ENCODE measurements at places on chromosomes 16 and 17.

- DNase-seq, result no peak
Observed at GRCh38 chr16:2366660-2367309, 26.3 kb upstream of the ABCA3 start.

- no peak for DNase-seq
Observed at GRCh38 chr16:1709356-1709755, 3.4 kb downstream of the MAPK8IP3 start.

- peak; percentile 43 for DNase-seq
Observed at GRCh38 chr17:1177016-1177700, 2.6 kb downstream of the ABR start.

- DNase-seq, result no peak
Observed at GRCh38 chr17:78506454-78507309, 70.5 kb downstream of the DNAH17 start.

DNA sequence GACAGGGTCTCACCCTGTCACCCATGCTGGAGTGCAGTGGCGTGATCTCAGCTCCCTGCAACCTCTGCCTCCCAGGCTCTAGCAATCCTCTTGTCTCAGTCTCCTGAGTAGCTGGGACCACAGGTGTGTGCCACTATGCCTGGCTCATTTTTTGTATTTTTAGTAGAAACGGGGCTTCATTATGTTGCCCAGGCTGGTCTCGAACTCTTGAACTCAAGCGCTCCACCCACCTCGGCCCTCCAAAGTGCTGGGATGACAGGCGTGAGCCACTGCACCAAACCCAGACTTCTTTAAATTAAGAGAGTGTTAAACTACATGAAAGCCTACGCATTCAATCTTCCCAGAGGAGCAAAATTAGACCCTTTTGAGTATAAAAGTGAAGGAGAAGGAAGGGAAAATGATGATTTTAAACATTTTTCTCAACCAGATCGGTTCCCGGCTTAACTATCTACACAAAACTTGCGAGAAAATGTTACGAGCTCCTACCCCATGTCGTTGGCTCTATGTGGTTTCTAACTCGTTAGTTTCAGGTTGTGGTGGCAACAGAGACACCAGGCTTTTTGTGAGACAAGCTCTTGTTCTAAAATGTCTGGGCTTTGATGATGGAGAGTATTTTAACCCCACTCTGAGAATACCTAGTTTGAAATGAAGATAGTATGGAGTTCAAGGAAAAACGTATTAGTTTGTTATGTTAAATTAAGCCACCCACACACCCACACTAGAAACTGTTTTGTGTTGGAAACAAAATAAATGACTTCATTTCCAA, 26.3 kb downstream of the STAT5B start:
- DNase-seq, result no peak

DNA sequence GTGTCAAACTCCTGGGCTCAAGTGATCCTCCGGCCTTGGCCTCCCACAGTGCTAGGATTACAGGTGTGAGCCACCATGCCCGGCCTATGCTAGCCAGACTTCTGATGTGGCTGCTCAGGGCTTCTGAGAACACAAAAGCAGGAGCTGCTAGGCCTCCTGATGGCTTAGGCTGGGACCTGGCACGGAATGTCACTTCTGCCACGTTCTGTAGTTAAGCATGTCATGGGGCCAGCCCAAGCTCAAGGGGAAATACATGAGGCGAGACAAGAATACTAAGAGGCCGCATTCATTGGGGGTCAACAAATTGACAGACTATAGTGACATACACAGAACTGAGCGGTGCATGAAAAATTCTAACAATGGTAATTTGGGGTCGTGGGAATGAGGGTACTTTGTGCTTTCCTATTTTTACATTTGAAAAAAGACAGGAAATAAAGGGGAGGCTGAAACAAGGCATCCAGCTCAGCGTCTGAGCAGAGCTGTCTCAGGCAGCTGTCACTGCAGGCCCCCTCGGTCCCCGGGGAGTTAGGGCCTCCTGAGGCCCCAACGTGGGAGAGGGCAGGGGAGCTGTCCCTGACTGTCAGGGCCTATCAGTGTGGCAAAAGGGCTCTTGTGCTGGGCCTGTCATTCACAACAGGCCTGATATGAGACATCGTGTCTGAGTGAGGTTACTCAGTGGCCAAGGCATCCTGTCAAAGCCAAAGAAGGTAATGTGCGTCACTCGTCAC, 26.4 kb downstream of the CFAP20 start:
- peak; percentile 50 for DNase-seq

DNA sequence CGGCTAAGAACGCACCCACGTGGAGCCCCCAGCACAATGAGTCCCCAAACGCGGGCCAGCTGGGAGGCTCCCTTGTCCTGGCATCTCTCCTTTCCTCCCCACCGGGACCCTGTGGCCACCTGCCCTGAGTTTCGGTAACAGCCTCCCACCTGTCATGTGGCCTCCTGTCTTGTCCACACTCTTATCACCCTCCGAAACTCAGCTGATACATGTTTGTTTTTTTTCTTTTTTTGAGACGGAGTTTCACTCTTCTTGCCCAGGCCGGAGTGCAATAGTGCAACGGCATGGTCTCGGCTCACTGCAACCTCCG, 105.7 kb upstream of the CREBBP start:
- no peak for DNase-seq

DNA sequence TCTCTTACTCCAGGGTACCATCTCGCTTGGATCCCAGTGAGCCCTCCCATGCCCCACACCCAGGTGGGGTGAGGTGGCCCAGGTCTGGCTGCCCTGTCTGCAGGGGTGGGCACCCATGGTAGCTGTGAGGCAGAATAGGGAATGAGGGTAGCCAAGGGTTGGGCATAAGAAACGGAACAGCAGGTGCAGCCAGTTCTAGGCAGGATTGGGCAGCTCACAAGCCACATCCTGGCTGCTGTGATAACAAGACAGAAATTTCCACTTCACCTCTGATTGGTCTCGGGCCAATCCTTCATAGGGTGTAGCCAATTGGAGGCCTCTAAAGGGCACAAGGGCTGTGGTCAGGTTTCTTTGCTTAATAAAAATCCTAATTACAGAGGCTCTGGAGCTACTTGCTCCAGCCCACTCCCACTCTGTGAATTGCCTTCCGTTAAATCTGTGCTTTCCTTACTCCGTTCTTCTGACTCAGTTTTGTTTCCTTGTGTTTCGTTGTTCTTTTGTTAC, 1.5 kb upstream of the ARHGDIG start:
- no peak for DNase-seq

GRCh38 chr16:67989322-67990017, 9.2 kb upstream of the DPEP3 start:
- DNase-seq, result no peak

DNA sequence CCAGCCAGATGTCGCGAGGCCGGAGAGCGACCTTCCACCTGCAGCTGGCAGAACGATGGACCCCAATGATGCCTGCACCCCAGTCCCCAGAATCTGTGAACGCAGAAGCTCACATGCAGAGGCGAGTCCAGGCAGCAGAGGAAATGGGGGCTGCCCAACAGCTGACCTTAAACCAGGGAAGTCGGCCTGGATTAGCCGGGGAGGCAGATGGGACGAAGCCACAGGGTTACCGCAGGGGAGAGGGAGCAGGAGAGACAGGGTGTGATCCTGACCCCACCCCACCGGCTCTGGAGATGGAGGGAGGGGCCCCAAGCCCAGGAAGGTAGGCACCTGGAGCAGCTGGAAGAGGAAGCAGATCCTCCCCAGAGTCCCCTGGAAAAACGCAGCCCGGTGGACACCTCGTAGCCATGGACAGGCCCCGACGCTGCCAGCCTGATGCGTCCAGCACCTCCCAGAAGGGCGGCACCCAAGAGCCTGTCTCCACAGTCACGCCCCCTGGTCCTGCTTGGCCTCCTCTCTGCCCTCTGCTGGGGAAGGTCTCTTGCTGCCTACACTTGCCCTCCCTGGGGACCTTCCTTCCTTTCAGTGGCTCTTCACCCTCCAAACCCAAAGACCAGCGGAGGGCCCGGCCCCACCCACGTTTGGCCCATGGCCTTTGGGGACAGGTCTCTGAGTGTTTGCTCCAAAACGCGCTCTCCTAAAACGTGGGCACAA, 37.3 kb downstream of the PIEZO1 start:
- DNase-seq, result no peak

DNA sequence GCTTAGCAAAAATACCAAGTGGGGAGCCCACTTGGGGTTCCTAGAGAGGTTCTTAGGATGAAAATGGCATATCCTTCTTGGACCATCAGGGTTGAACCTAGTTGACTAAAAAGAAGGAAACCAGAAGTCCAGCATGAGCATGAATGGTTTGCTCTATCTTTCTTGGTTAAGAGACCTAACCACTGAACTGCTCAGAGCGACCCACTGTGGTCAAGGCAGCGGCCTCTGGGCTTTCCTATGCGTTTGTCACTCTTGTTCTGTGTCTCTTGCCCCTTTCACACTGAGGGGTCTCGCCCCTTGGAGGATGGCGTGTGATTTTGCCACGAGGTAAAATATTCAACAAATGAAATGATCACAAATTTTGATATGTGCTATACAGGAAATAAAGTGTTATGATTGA, 526 bp upstream of the BORCS6 start:
- DNase-seq, result no peak

GRCh38 chr17:56661906-56662305, 68.4 kb downstream of the NOG start:
- DNase-seq, result no peak

DNA sequence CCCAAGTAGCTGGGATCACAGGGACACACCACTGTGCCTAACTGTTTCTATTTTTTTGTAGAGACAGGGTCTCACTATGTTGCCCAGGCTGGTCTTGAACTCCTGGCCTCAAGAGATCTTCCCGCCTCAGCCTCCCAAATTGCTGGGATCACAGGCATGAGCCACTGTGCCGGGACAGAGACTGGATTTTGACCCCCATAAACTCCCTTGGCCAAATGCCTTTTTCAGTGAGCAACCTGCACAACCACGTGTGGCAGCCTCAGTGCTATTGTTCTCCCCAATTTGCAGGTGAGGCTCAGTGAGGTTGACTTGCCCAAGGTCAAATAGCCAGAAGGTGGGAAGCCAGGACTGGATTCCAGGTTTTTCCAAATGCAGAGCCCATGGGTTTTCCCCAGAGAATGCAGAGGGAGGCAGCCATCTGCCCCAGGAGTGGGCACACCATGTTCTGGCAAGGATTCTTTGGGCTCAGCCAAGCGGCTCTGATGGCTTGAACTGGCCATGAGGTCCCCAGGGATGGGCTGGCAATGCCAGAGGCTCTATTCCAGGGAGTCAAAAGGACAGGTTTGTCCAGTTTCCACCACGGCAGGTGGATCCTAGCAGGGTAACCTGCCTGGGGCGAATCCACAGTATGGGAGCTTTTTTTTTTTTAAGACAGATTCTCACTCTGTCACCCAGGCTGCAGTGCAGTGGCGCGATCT, 1.8 kb downstream of the IL27 start:
- no peak for DNase-seq

DNA sequence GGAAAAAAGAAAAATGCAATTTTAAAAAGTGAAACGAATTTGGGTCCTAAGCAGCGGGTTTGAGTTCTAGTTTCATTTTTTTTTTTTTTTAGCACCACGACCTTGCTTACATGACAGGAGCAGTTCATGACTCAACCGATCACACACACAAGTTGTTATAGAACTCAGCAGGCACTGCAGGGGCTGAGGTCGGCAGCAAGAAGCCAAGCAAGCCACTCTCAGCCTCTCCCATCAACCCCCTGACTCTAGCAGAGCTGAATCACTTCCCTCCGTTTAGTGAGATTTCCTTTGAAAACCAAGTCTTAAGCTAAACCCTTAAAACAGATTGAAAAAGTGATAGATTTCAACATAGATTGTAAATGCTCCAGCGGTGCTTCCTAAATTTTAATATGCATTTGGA, 520.8 kb downstream of the HAPSTR1 start:
- no peak for DNase-seq

DNA sequence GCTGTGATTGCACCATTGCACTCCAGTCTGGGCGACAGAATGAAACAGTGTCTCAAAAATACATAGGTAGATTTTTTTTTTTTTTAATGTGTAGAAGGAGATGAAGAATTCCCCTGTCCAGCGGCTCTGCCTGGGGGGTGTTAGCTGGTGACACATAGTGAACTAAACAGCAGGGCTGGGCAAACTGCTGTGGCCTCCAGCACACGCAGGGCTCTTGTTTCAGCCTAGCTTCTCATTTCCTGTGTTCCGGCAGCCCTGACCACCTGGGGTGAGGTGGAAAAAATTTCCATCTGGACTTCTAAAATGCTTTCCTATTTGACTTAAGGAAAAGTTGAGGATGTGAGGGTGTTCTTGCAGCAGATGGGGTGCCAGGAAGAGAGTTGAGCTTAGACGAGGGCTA, 33.3 kb upstream of the RGS9 start:
- no peak for DNase-seq

DNA sequence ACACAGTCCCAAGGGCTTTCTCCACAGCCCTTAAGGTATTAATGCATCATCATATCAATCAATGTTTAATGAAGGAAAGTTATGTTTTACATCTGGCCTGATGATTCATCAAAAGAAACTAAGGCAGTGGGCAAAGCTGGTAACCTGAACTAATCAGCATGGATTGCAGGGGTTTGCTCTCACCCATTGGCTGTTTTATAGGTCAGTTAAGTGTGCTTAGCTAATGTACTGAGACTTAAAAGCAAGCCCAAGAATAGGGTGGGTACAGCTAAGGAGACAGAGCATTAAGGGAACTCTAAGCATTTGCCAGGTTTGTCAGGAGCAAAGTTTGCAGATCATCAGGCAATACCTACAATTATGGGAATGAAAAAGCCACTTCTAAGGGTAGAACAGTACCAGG, 1247.6 kb downstream of the CDH8 start:
- DNase-seq, result no peak

- no peak for DNase-seq
Observed at GRCh38 chr17:15453246-15453645, 14.2 kb downstream of the CDRT4 start.

- no peak for DNase-seq
Observed at GRCh38 chr16:29710227-29711219, 31.5 kb downstream of the QPRT start.

DNA sequence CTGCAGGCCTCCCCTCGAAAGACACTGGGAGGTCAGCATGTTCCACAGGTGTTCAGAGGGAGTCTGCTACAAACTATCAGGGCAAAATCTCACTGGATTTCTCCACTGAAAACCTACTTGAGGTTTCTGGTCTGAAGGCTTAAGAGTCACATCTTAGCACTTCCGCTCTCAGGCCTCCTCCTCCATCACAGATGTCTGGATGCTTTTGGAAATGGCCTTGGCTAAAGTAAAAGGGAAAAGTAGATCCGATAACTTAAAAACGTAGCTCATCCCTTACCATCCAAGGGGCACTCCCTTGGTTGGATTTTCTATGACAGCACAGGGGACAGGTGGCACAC, 14.4 kb downstream of the GINS2 start:
- DNase-seq, result no peak

GRCh38 chr17:57021226-57021940, 43.5 kb downstream of the SCPEP1 start:
- no peak for DNase-seq

Measured in left ventricle myocardium inferior (tissue), 1 donor.